Activated CD8-positive, alpha-beta memory T cell treated with anti-CD3 and anti-CD28 coated beads for 24 hours (primary cell): ENCODE measurements at places on chromosomes 12 and 14.
A peak's percentile ranks its signal among the peaks of the same experiment; 100 is the strongest.

DNA sequence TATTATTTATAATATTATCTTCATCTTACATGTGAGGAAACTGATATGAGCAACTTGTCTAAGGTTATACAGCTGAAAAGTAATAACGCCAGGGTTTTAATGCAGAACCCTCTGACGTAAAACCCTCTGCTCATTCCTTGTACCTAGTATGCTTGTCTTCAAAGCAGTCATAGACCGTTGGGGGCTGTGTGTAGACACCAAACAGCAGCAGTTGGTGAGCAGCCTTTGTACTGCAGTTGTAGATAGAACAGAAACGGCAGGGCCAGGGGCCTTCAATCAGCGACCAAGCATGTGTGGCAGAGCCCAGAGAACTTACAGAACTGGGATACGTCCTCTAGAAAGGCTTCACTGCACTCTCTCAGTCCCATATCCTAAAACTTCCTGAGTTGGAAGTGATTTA is 28.1 kb downstream of the EVL start:
- DNase-seq, result peak; percentile 61

DNA sequence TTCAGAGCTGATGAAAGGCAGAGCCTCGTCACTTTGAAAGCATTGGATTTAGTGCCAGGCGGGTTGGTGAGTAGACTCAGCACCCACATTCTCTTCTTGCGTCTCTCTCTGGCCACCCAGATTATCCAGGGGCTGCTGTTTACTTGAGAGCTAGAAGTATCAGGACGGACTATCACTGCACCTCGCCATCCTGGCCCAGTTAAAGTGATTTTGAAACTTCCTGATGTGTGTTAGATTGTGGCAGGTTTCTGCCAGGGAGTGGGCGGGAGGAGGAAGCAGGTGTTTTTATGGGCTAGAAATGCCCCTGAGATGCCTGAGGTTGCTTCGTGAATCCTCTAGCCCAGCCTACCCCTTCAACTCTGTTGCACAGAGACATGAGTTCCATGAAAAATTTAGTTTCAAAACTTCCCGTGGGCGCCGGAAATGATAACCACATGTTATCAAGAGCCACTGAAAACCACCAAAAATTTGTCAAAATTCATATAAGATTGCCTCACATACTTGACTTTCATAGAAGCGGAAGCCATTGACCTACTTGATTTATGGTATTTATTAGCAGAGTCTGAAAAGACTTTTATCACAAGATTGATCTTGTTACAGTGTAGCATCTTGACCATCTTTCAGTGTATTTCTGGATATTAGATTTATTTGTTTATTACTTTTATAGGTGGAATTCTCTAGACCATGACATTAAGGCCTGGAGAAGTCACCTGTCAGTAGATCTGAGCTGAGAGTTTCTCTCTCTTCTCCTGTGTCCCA is 466.0 kb downstream of the RAD51B start:
- peak; percentile 82 for DNase-seq

DNA sequence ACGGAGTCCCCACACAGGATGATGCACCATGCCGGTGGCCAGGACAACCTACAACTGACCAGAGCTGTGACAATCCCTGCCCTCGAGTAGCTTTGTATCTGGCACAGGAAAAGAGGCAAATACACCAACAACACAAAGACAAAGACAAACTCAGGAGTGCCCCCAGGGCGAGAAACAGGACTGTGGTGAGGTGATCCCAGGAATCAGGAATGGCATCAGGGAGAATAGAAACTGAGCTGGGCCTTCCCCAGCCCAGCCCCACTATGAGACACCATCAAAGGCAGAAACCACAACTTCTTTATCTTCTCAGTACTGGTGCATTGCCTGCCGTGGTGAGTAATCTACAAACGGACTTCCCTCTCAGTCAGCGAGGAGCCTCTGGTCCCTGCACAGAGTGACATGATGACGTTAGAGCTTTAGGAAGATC is 157.7 kb downstream of the TTC7B start:
- no peak for DNase-seq

GRCh38 chr14:102235275-102235897 is 69.6 kb downstream of the MOK start:
- peak; percentile 88 for DNase-seq

GRCh38 chr14:68248481-68249255 is 429.1 kb downstream of the RAD51B start:
- peak; percentile 66 for DNase-seq

- DNase-seq, result peak; percentile 84
These were observed at the start of gene PYM1 for GRCh38 chr12:55927588-55928502. Gene PYM1 (minus strand): TSS chr12:55927894. CDS start chr12:55927761, 133 bp downstream.

DNA sequence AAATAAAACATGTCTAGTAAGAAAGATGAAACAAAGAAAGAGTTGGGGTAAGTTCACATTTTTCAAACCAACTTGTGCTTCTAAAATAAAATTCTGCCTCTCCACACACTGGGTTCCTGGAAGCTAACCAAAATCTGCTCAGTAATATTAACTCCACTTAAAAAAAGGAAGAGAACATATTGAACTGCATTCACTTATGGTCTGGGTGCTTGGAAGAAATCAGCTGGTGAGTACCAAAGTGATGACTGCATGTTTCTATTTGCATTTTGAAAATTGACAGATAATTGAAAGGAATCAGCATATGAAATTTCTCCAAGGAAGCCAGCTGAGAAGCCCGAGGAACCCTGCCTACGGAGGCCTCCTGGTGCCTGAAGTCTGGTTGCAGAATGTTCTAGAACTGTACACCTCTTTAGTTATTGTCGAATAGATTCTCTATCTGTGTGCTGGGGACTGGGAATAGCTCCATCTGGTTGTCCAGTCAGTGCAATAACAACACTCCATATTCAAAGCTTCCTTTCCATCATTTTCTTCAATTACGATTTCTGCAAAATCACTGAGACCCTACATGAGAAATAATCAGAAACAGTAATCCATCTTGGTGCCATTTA is 836.1 kb downstream of the VRK1 start:
- no peak for DNase-seq

- peak; percentile 68 for DNase-seq
These were observed at the start of gene NUAK1 for GRCh38 chr12:106138633-106139421. Gene NUAK1 (minus strand): TSS chr12:106138954. CDS start chr12:106138653, 301 bp downstream.

DNA sequence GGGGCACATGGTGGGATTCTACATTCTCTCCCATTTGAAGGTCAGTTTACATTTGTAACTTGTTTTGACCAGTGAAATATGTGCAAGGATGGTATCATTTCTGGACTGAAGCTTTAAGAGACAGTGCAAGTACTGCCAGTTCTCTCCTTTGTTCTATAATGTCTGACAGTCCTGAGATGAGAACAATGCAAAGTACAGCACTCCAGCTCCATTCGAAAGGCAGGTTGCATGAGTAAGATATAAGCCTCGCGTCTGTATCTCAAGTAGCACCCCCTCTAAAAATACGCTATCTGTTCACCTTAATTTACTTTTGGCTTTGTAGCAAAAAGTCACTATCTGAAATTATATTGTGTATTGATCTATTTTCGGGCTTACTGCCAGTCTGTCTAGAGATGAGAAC is 1122.2 kb upstream of the TMEM132C start:
- DNase-seq, result no peak

GRCh38 chr12:117580718-117581062 is 219.3 kb upstream of the NOS1 start:
- DNase-seq, result no peak

GRCh38 chr14:102315121-102315520 is 4.4 kb upstream of the ZNF839 start:
- DNase-seq, result no peak

- no peak for DNase-seq
These were observed 57.6 kb downstream of the EMP1 start for GRCh38 chr12:13253966-13254760.

- DNase-seq, result no peak
These were observed 462.2 kb upstream of the TMPO start for GRCh38 chr12:98053202-98053601.

DNA sequence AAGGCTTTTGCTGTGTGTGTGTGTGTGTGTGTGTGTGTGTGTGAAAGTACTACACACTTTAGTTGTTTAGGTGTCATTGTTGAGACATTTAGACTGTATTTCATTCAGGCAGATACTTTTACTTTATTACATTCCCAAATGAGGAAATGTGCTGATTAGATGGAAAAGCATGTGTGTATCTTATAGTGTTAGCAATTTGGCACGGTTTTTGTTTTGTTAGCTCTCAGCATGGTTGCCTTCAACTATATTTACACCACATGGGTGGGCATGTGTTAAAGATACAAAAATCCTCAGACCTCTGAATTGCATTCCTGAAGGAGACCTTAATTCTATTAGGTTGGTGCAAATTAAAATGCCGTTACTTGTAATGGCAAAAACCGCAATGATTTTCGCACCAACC is 879.5 kb downstream of the DIO2 start:
- DNase-seq, result no peak

GRCh38 chr12:44497044-44497443 is 379.1 kb downstream of the NELL2 start:
- no peak for DNase-seq

GRCh38 chr12:42908712-42909111 is 319.2 kb upstream of the PRICKLE1 start:
- no peak for DNase-seq

GRCh38 chr14:96792003-96792402 is 5.2 kb upstream of the VRK1 start:
- no peak for DNase-seq

DNA sequence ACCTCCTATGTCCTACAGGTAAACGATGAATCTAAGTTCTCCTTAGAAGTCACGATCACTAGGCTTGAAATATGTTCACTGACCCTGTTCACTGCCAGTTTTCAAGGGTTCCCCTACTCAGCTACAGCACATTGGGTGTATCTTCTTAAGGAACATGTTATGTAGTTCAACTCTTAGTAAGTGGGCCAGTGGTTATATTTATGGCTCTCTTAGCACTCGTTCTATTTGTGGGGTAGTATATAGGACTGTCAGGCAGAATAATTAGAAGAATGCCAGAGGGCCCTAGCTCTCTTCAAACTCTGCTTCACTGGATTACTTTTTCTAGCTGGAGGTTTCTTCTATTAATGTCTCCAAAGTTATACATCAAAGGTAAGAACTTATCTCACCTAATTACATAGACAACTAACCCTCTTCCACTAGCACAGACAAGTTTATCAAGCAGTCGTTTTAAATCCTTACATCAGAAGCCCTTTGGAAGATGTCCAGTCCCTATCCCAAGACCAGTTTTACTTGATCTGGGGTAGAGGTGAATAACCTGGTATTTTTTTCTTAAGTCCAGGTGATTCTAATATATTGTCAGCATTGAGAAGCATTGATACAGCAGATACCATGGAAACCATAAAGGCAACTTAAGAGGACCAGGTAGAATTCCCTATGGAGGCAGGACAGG is 39.6 kb downstream of the ZFYVE26 start:
- no peak for DNase-seq

DNA sequence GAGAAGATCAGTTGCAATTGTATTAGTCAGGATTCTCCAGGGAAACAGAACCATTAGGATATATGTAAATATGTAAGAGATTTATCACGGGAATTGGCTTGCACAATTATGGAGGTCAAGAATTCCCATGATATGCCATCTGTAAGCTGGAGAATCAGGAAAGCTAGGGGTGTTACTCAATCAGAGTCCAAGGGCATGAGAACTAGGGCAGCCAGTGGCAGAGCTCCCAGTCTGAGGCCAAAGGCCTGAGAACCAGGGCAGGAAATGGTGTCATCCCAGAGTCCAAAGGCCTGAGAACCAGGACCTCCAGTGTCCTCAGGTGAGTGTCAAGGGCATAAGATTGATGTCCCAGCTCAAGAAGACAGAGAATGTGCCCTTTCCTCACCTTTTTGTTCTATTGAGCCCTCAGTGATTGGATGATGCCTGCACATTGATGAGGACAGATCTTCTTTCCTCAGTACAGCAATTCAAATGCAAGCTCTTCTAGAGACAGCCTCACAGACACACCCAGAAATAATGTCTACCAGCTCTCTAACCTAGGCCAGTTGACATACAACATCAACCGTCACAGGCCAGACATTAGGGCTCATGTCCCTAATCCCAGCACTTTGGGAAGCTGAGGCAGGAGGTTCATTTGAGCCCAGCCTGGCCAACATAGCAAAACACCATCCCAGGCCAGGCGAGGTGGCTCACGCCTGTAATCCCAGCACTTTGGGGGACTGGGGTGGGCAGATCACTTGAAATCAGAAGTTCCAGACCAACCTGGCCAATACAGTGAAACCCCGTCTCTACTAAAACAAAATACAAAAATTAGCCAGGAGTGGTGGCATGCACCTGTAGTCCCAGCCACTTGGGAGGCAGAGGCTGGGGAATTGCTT is 34.9 kb upstream of the ZNF740 start:
- DNase-seq, result no peak
